LHCN-M2 (cell line): ENCODE measurements at places on chromosomes 2 and 18.

DNA sequence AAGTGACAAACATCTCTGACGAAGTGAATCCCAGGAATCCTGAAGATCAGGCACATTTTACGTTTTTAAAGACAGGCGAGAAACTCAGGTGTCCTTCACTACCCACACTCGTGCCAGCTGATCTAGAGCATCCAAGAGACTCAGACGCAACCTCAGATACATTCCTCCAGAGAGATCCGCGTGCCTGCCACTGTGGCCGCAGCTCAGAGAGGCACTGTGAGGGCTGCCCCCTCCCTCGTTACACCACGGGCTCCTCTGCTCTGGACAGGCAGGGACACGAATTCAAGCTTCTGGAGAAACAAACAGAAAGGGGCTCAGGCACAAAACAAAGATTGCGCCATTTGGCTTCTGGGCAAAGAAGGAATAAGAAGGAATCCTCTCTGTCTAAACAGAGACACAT is 268.0 kb downstream of the HDAC4 start:
- no peak for DNase-seq

GRCh38 chr2:15591692-15592463 is at the start of gene DDX1:
TSS of gene DDX1 (plus strand) at chr2:15591868. CDS start at chr2:15591934, 66 bp downstream.
- peak; percentile 78 for DNase-seq

DNA sequence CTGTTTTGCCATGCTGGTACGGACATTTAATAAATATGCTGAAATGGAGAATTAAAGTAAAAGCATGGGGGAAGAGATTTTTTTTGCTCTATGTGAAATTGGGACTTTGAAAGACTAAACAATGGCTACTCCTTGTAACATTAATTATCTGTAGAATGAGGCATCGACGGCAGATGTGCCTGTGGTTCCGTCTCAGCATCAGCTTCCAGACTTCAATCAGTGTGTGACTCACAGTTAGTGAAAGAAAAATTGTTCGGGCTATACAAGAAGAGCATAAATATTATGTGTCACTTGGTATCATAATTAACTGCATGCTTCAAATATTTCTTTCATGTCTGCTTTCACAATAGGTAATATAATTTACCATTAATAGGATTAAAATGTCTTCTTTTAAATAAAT is 117.0 kb upstream of the SMIM21 start:
- DNase-seq = peak; percentile 77

DNA sequence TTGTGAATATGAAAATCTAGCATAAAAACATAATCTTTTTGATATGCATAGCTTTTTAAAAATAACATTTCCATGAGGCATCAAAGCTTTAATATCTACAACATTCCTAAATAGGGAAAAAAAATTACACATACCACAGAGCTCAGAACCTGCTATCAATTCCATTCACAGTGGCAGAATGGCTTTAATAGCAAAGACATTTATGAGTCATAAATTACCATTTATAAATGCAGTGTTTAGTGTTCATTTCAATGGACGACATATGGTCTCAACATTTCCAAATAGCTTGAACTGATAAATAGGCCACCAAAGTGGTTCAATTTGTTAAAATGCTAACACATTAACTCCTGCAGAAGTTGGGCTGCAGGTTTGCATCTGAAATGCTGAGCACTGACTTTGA is 600.6 kb upstream of the SETBP1 start:
- no peak for DNase-seq

DNA sequence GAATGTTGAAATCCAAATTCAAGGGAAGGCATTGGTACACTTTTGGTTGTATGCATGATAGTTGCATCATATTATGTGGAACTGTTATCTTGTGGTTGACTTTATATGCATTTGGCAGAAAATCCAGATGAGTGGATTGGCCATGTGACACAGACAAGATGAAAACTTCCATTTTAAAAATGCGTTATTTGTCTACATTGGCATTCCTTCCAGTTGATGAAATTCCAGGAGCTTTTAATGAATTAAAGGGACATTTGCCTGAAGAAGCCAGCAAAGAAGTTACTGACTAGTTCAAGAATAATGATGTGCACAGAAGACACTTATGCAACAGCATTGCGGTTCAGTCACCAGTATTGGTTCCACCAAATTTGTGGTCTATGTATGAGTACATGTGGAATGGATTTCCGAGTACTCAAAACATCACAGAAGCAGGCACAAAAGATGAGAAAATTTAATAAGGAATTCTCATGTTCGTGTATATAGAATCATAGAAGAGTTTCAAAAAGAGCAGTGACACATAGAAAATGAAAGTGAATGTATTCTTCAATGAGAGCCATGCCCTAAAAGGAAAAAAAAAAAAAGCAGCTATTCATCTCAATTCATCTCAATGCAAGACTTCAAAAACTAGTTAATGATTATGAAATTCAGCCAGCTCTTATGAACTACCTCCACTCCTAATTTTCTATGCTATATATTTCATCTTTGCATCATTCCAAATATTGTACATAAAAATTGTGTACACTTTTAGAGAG is 232.1 kb downstream of the RBM43 start:
- DNase-seq = peak; percentile 57
